NCI-H1436 treated with DMSO at 0.1 percent for 48 hours (cell line): ENCODE measurements at places on chromosomes 6 and 20.

GRCh38 chr6:43668151-43669028 is 19.2 kb downstream of the MRPS18A start:
- DNase-seq = peak; percentile 74

DNA sequence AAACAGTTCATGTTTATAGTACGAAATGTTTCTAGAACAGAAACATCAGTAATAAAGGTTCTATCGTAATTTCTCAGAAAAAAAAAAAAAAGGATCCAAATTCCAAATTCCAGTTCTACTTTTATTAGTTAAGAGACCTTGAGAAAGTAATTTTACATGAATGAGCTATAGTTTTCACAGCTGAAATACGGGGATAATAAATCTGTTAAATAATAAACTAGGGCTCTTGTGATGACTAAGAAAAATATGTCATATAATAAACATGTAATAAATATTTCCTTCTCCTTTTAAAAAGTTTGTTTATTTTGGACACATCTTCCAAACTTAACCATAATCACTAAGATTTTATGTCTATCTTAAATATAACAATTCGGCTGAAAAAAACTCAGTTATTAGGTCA is 17.8 kb downstream of the RARS2 start:
- DNase-seq = no peak

DNA sequence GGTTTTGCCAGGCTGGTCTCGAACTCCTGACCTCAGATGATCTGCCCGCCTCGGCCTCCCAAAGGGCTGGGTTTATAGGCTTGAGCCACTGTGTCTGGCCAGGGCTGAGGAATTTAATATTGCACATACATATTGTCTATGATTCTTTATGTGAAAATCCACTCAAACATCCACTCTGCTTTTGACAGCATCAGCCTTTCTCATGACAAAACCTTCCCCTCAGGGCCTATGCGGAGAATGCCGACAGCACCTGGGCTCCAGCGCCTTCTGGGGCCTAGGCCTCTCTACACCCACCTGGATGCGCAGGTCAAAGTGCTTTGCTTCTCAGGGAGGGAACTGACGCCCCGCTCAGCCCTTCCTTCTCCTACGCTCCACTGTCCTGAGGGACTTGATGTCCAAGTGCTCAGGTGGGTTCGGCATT is 5.4 kb downstream of the RAMACL start:
- DNase-seq = no peak

DNA sequence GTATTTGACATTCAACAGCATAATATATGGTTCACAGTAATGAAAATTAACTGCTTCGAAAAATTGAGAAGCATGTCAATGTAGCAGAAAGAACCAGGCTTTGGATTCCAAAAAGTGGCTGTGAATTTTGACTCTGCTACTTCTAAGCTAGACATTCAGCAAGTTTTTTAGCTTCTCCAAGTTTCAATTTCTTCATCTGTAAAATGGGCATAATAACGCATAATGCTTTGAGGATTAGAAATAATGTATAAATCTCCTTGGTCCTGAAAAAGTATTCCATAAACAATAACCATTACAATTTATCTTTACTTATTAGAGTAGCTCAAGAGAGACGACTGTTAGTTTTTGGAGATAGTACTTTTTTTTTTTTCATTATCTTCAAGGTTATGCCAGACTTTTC is 7.7 kb downstream of the BLTP3A start:
- DNase-seq = no peak

DNA sequence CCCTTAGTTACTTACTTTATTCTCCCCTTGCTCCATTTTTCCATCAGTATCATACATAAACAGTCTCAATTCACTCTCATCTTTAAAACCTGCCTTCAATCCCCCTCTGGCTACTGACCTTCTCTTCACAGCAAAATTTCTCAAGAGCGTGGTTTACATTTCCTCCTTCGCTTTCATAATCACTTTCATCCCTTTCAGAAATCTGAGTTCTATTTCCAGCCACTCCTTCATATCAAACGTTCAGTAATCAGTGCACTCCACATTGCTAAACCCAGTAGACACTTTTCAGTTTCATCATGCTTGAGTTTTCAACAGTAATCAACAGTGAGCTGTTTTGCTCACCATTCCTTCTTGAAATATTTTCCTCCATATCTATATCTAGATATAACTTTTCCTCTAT is 176.7 kb upstream of the HSF2 start:
- no peak for DNase-seq

DNA sequence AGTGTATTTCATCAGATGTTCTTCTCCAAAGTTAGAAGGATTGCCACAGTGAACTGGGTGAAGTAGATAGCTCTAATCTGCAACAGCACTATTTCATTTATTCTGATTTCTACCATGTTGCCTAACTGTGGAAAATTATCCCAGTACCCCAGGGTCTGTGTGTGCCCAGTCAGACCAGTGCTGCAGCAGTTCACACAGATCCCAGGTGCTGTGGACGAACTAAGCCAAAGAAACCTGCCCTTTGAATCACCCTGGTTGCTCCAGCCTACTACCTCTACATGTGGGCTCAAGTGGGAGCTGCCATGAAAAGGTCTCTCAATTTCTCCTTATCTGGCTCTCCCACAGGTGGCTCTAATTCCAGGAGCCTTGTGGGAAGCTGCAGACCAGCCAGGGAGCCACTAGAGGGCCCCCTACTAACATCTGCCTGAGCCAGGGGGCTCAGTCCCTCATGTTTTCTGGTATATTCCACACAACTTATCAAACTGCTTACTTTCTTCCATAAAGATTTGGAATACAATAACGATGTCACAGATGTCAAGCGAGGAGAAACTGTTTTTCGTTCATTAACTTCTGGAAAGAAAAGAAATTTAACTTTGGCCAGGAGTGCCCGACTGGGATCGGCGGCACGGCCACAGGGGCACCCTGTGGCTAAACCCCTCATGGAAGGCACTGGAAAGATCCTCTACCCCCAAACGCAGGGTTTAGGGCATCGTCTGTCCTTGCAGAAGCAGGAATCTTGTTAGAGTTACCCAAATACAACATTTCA is 31.6 kb upstream of the LY86 start:
- no peak for DNase-seq

DNA sequence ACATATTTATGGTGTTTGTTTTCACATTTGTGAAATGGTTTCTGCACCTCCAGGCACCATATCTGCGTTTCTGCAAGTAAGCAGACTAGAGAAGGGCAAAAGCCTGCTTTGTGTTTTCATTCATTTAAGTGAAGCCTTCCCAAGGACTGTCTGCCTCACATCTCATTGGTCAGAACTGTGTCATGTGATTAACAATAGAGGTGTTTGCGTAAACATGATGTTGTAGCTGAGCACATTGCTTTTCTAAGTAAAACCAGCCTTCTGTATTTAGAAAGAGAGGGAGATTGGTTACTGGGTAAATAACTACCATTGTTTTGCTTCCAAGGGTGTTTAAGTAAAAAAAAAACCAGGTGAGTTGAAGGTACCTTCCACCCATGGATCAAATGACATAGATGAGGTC is 39.7 kb downstream of the SH3BGRL2 start:
- peak; percentile 73 for DNase-seq

DNA sequence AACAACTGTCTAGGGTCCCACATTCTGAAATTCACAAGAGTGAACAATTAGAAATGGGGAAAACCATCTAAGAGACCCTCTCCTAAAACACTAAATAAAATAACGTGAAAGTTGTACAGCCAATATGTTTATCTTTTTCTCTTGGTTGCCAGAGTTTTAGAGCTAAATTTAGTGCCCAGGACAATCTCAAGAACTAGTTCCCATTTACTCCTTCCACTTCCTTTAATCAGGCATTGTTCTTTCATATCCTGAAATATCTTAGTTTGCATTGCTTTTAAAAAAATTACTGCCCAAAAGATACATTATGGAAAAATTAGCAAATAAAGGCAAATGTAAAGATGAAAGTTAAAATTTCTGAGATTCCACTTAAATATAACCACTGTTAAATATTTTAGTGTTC is 33.1 kb upstream of the UBR2 start:
- DNase-seq = no peak

- DNase-seq = no peak
These were observed 6.4 kb downstream of the CDKAL1 start for GRCh38 chr6:20540683-20541082.

GRCh38 chr20:10553326-10553984 is 118.3 kb downstream of the SLX4IP start:
- no peak for DNase-seq

- no peak for DNase-seq
These were observed 35.8 kb downstream of the C6orf15 start for GRCh38 chr6:31076611-31077010.

DNA sequence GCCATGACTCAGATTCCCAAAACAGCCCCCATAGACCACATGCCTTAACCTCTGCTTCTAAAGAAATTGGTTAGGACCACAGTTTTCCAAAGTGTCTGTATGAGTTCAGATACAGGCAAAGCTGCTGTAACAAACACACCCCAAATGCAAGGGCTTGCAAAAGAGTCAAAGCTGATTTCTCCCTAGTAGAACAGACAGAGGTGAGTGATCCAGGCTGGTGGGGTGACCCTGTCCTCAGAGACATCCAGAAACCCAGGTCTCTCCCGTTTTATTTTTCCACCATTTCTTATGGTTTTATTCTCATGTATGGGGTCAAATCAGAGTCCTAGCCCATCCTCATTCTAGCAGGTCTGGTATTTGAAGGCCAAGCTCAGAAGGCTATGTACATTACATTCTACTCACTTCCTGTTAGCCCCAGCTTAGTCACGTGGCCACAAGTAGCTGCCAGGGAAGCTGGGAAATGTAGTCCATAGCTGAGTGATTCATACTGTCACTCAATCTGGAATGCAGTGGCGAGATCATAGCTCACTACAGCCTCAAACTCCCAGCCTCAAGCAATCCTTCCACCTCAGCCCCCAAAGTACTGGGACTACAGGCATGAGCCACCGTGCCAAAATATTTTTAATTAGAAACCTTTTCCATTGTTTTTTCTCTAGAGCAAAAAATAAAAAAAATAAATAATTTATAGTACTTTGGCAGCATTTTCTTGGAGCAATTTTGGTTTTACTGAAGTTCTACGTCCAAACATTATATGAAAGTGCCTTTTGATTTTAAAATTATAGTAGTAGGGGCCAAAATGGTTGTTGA is 175.2 kb downstream of the ZMYND8 start:
- DNase-seq = no peak

DNA sequence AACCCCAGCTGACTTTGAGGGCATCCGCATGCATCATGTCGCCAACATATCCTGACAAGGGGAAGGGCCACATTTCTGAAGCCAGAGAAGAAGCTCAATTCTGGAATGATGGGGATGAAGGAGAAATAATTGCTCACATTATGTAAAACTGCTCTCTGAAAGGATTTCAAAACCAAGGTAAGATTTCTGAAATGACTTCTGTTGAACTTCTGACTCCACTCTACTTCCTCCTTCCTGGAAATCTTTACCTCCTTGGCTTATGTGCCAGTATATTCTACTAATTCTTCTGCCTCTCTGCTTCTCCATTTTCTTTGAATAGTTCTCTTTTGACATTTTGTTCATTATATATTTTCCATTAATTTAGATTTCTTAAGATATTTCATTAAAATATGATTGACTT is 31.9 kb downstream of the HLA-DPB1 start:
- no peak for DNase-seq

DNA sequence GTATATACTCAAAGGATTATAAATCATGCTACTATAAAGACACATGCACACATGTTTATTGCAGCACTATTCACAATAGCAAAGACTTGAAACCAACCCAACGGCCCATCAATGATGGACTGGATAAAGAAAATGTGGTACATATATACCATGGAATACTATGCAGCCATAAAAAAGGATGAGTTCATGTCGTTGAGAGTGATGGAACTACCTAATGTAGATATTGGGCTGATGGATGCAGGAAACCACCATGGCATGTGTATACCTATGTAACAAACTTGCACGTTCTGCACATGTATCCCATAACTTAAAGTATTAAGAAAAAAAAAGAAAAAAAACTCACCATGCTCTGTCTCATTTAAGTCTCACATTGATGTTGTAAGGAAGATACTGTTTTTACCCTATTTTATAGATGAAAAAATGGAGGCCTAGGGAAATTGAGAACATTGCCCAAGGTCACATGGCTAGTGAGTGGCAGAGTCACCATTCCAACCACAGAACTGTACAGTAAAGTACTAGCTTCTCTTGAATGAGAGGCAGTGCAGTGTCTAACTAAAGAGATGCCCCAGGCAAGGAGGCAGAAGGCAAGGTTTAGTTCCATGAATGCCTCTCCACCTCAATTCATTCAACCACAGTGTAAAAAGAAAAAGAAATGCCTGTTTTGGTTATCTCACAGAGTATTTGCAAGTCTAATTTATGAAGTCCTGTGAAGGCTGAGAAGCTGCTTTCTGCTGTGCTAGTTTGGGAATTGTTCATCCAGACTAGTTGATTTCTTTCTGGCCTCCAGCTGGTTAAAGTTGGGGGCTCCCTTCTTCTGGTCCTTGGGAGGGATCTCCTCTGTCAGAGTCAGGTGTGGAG is 68.2 kb downstream of the FIG4 start:
- DNase-seq = no peak

DNA sequence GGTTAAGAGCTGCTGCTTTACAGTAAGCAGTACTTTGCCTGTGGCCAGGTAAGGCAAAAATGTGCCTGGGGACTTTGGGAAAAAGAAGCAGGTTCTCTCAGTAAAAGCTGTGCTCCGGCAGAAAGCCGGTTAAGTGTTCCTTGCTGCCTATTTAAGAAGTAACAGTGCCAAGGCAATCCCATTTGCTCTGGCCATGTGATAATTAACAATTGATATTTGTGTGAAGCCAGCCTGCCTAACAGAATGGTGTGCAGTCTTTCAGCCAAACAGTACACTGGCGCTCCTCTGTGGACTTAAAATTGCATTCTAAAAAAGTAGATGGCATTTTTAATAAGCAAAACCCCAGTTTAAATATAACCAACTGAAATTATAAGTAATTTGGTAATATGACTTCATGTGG is 430.3 kb downstream of the PLCB1 start:
- DNase-seq = no peak

DNA sequence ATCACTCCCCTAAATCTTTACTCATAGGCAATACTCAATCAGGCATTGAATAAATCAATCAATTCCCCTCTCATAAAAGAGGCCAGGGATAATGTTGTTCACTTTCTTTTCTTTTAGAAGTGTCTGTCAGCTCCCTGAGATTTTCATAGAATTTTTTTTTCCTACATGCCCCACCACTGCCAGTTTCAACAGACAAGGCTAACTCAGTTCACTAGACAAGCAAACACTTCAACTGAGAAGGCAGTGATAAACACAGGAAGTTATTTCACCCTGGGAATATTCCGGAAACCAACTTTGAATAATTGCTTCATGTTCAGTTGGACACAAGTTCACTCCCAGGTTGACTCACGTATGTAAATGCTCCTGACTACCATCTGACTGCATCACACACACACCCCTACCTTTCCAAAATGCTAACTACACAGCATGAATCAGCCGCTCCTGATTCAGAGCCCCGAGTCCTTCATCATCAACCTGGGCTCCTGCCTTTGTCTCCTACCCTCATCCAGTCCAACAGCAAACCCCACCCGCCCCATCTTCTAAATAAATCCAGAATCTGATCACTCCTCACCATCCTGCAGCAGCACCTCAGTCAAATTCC is 143.9 kb downstream of the BCAS1 start:
- peak; percentile 81 for DNase-seq
